Stimulated activated naive B cell treated with anti-CD40 and anti-IgM and Interleukin-4, amounts not matched to agents 10 μg/mL and 1 μg/mL and 100 μg/mL, for 72 hours (primary cell): ENCODE measurements at places on chromosomes 11 and 22.

GRCh38 chr11:105144887-105145286 lies 5.3 kb upstream of the CARD18 start:
- no peaks in the 10 kb centered on the region for H3K36me3 ChIP-seq
- H3K27ac ChIP-seq, result no peak overlapping the region
- DNase-seq, result no peak
- no peak overlapping the region for H3K4me3 ChIP-seq

- H3K4me3 ChIP-seq, result peak overlapping the region; percentile 67
- H3K4me1 ChIP-seq, result no peaks in the 10 kb centered on the region
- no peak overlapping the region for H3K27ac ChIP-seq
These were observed 23.2 kb upstream of the ZBTB16 start for GRCh38 chr11:114036147-114036811.

DNA sequence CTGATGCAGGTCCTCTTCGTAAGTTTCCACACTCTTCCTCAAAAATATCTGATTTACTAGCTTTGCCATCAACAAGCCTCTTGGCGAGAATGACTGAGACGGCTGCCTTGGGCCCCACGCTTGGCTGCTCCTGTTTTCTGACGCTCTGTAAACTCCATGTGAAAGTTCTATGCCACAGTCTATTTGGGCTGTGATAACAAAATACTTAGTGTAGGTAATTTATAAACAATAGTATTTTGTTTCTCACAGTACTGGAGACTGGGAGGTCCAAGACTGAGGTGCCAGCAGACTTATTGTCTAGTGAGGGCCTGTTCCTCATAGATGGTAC lies 123.2 kb upstream of the SORL1-AS1 start:
- peak overlapping the region; percentile 57 for H3K27ac ChIP-seq
- H3K27me3 ChIP-seq, result peaks cover 15% of the 10 kb centered on the region
- peaks cover 24% of the 10 kb centered on the region for H3K4me1 ChIP-seq
- peaks cover 82% of the 10 kb centered on the region for H3K36me3 ChIP-seq

GRCh38 chr11:74312326-74312725 lies 886 bp upstream of the P4HA3 start:
- H3K27ac ChIP-seq, result no peak overlapping the region
- peaks cover 22% of the 10 kb centered on the region for H3K27me3 ChIP-seq
- no peak for DNase-seq
- peaks cover 4% of the 10 kb centered on the region for H3K36me3 ChIP-seq
- H3K4me1 ChIP-seq, result peaks cover 7% of the 10 kb centered on the region

- DNase-seq, result no peak
- no peaks in the 10 kb centered on the region for H3K27me3 ChIP-seq
- no peaks in the 10 kb centered on the region for H3K36me3 ChIP-seq
- no peak overlapping the region for H3K4me3 ChIP-seq
These were observed 138.9 kb downstream of the LUZP2 start for GRCh38 chr11:24635588-24636290.

DNA sequence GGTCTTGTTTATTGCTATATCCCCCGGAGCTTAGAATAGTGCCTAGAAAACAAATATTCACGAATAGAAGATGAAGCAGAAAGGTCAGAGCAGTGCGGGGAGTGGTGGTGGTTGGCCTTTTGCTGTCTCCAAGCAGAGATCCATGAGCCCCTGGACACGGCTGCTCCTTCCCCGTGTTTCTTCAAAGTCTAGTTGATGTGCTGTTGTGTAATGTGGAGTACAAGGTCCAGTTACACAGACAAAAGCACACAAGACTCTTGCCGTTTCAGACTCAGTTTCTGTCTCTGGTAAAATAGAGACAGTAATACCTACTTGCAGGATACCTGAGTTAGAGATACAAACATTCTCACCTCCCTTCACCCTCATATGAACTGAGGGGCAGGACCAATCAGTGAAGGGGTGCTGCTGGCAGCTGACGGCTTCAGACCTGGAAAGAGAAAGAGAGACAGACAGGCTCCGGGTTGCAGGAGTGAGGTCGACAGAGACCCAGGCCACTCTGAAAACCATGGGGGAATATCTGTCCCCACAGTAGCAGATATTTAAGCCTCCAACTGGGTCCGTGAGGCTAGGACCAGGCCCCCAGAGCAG lies 56.2 kb downstream of the RASSF10 start:
- no peak overlapping the region for H3K4me3 ChIP-seq
- no peak for DNase-seq
- H3K4me1 ChIP-seq, result no peaks in the 10 kb centered on the region
- H3K27me3 ChIP-seq, result peaks cover 8% of the 10 kb centered on the region

DNA sequence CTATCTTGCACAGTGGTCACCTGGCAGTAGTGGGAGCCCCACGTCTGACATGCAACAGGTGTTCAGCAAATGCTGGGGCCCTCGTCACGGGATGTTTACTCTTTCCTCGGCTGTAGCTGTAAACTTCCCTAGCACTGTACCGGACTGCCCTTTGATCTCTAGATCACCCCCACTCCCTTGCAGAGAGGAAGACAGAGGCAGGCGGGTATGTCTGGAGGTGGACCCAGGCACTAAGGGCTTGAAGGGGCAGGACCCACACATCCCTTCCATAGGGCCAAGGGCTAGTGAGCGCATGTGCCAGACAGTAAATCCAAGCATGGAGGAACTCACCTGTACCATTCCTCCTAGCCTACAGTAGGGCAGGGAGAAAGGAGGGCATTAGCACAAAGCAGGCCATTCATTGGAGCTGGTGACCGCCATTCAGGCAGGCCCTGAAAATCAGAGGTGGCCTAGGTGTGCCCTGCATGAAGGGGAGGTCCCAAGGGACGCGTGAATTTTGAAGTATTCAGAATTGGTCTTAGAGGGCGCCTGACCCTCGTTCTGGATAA lies 1.9 kb upstream of the SMTN start:
- H3K27me3 ChIP-seq, result peaks cover 7% of the 10 kb centered on the region
- DNase-seq, result no peak
- H3K27ac ChIP-seq, result no peak overlapping the region
- H3K4me1 ChIP-seq, result peaks cover 32% of the 10 kb centered on the region
- no peak overlapping the region for H3K4me3 ChIP-seq

- no peaks in the 10 kb centered on the region for H3K36me3 ChIP-seq
- no peak for DNase-seq
- no peak overlapping the region for H3K27ac ChIP-seq
- H3K4me3 ChIP-seq, result no peak overlapping the region
- H3K4me1 ChIP-seq, result no peaks in the 10 kb centered on the region
These were observed 31.6 kb downstream of the C11orf91 start for GRCh38 chr11:33668951-33669596.

DNA sequence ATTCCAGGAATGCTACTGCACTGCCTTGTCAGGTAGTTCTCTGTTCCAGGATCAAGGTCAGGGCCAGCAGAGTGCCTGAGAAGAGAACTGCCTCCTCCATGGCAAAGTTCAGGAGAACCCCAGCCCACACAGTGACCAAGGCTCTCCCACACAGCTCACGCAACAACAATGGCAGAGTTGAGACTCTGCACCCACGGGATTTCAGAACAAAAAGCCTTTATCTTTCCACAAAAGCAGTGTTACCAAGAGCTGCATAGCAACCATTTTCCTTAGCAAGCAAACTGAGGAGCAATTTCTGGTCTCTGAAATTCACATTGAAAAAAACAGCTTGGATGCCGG lies 11.1 kb downstream of the PLAAT3 start:
- H3K27ac ChIP-seq, result no peak overlapping the region
- H3K4me3 ChIP-seq, result no peak overlapping the region
- no peak for DNase-seq
- H3K36me3 ChIP-seq, result no peaks in the 10 kb centered on the region

GRCh38 chr11:116513894-116514293 lies 258.9 kb downstream of the BUD13 start:
- H3K27me3 ChIP-seq, result peaks cover 26% of the 10 kb centered on the region
- no peak overlapping the region for H3K4me3 ChIP-seq
- no peak for DNase-seq
- no peaks in the 10 kb centered on the region for H3K36me3 ChIP-seq

DNA sequence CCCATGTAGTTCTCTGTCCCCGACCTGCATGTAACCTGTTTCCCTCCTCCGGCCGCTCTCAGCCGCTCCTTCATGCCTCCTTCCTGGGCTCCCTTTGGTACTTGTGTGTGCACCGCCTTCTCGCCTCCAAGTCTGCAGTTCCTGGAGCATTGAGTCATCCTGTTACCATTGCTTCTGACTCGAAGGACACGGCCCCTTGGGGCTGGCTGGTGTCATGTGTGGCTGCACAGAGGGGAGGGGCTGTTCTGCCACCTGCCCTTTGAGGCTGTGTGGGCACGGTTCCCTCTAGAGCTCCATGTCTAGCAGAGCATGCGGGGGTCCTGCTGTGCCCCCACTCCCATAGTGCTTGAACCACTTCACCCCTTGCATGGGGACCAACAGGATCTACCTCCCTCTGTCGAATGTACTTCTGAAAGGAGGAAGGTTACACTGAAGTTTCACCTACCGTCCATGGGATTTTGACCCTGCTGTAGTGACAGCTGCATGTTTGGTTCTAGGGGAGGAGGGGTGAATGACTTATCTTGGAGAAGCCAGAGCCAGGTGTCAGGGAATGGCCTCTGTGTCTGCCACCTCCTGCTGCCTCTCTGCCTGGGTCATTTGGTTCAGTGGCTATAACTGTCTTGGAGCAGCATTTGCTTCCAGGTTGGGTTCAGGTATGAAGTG lies 39.6 kb downstream of the BCR start:
- H3K27me3 ChIP-seq, result no peaks in the 10 kb centered on the region
- H3K36me3 ChIP-seq, result peaks cover 2% of the 10 kb centered on the region
- H3K4me1 ChIP-seq, result peaks cover 80% of the 10 kb centered on the region

- no peak overlapping the region for H3K27ac ChIP-seq
- no peak overlapping the region for H3K4me3 ChIP-seq
- no peaks in the 10 kb centered on the region for H3K4me1 ChIP-seq
- no peaks in the 10 kb centered on the region for H3K27me3 ChIP-seq
- H3K36me3 ChIP-seq, result no peaks in the 10 kb centered on the region
These were observed 55.2 kb downstream of the MACROD1 start for GRCh38 chr11:64110465-64111375.

DNA sequence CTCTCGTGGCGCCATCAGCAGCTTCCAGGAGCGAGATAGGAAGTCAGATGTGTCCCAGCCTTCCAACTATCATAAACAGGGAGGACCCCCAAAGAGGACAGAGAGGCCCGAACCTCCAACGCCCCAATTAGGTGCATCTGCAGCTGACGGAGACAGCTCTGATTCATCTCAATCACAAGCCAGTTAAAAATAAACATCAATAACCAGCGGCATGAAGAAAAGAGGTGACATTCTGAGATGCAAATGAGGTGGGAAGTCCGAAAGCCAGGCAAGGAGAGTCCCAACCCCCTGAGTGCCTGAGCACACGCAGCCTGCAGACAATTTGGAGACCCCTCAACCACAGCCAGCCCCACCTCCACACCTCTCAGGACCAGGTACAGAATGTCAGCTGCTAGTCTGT lies 28.1 kb upstream of the IGSF9B start:
- H3K36me3 ChIP-seq, result no peaks in the 10 kb centered on the region
- no peak overlapping the region for H3K4me3 ChIP-seq
- no peak for DNase-seq
- no peak overlapping the region for H3K27ac ChIP-seq
- H3K27me3 ChIP-seq, result peaks cover 4% of the 10 kb centered on the region

- no peaks in the 10 kb centered on the region for H3K4me1 ChIP-seq
- H3K36me3 ChIP-seq, result no peaks in the 10 kb centered on the region
- no peak for DNase-seq
- H3K4me3 ChIP-seq, result no peak overlapping the region
- H3K27me3 ChIP-seq, result no peaks in the 10 kb centered on the region
These were observed 17.6 kb downstream of the VSTM5 start for GRCh38 chr11:93832780-93833179.

DNA sequence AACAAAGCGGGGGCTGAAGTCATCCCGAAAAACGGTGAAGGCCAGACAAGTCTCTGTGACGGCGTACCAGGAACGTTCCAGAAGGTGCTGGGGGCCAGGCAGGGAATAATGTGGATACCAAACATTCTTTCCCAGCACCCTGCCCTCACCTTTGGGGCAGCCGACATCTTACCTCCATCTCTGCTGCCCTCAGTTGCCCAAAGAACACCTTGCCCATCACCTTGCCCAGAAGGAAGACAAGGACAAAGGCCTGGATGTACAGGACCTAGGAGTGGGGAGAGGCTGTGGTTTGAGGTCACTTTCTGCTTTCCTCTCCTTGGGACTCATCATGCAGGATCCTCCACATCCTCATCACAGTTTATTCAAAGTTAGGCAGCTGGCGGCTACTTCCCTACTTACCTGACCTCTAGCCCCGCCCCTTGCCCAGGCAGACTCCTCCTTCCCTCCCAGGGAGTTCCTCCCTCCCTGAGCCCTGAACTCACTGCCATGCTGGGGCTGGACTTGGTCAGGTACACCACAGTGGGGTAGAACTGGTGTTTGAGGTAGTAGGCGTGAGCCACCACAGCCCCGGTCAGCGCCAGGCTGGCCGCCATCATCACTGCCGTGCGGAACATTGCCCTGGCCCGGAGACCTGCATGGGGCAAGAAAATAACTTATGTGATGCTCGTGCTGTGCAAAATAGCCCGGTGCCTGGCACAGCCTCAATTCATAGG lies 1.2 kb downstream of the SYVN1 start:
- DNase-seq, result peak; percentile 61
- peak overlapping the region; percentile 100 for H3K27ac ChIP-seq
- H3K4me3 ChIP-seq, result peak overlapping the region; percentile 98
- peaks cover 48% of the 10 kb centered on the region for H3K36me3 ChIP-seq
- peaks cover 81% of the 10 kb centered on the region for H3K4me1 ChIP-seq

GRCh38 chr22:33785283-33785968 lies 134.8 kb downstream of the LARGE1 start:
- no peak for DNase-seq
- no peak overlapping the region for H3K27ac ChIP-seq
- no peak overlapping the region for H3K4me3 ChIP-seq
- H3K4me1 ChIP-seq, result peaks cover 17% of the 10 kb centered on the region

- H3K27me3 ChIP-seq, result peaks cover 7% of the 10 kb centered on the region
- H3K36me3 ChIP-seq, result peaks cover 22% of the 10 kb centered on the region
- H3K27ac ChIP-seq, result peak overlapping the region; percentile 20
- peaks cover 63% of the 10 kb centered on the region for H3K4me1 ChIP-seq
These were observed 1.2 kb downstream of the ARHGEF17 start for GRCh38 chr11:73308961-73309919.

DNA sequence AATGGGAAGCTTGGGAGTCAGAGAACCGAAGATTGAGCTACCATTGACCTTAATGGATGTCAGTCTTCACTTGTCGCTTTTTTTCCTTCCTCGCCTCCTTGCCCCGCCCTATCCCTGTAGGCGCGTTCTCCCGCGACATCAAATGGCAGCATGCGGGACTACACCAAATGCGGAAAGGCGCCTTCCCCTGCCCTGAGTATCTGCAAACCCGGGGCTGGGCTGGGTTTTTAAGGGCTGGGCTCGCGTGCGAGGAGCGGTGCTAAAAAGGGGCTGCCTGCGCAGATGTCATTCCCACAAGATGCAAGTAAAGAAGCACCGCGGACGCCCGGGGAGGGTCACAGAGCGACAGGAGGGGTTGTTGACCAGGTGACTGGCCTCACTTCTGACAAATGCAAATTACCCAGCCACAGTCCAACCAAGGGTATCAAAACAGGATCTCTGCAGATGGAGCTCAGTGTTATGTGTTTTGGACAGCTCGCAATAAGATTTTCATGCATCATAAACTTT lies 4.7 kb upstream of the FAM111B start:
- H3K27me3 ChIP-seq, result no peaks in the 10 kb centered on the region
- peaks cover 7% of the 10 kb centered on the region for H3K36me3 ChIP-seq
- peaks cover 60% of the 10 kb centered on the region for H3K4me1 ChIP-seq
- H3K27ac ChIP-seq, result peak overlapping the region; percentile 93
- peak; percentile 95 for DNase-seq
